ENCODE measurements at places on chromosomes 2 and 18.

GRCh38 chr2:72952110-72952823, 34.9 kb downstream of the EMX1 start:
- DNase-seq, result no peak

- no peak for DNase-seq
These were observed 72.7 kb upstream of the MAP3K20 start for GRCh38 chr2:173002751-173003541.

DNA sequence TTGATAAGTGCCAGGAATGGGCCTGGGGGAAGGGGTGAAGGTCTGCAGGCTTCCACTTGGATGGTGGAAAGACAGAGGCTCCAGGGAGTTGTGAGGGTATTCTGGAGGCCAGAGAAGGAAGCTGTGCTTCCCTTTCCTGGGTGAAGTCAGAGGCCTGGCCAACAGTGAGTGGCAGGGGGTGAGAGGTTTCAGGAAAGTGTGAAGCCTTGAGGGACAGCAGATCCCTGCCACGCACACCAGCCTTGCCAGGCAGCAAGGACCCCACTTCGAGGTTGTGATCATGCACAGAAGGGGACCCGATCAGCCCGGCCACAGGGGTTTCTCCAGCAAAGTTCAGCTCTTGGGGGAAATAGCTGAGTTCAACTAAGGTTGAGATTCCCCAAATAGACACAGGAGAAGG, 66.5 kb downstream of the SMAD7 start:
- DNase-seq, result no peak

GRCh38 chr2:8458503-8459459, 223.1 kb upstream of the ID2 start:
- no peak for DNase-seq

DNA sequence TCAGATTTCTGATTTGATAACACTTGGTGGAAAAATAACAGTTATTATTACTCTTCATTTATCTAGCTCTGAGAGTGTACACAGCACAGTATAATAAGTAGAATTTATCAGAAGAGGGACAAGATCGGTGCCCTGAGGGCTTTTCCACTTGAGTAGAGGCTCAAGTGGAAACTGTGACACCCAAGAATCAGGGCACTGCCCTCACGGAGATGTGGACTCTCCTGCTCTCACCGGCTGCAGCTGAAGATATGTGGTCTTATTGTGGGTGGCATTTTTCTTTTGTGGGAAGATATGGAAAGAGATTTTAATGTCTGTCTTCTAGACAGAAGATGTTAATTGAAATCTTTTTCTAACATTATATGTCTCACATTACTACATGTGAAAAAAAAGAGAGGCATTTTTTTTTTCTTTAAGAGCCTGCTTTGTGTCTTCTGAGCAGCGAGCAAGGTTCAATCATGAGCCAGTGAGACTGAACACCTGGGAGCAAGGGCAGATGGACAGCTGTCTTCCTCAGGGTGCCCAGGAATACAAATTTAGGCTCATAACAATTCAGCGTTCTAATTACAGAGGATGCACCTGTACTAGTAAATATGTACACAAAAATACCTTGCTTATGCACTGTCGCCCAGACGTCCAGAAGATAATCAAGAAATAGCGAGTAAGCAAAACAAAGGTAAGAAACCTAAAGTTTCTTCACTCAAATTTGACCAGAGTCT, 1098.2 kb upstream of the FANCL start:
- no peak for DNase-seq

Measured in CD8-positive, alpha-beta memory T cell (primary cell).